ENCODE measurements at places on chromosomes 11 and 22. TPM values are rescaled to one million over a fixed set of nuclear protein-coding genes. Genes with fewer than 3 reads are reported as not detected.
A peak's percentile ranks its signal among the peaks of the same experiment; 100 is the strongest.

SMIM38 gene
- total RNA-seq: 2.3 TPM

DNA sequence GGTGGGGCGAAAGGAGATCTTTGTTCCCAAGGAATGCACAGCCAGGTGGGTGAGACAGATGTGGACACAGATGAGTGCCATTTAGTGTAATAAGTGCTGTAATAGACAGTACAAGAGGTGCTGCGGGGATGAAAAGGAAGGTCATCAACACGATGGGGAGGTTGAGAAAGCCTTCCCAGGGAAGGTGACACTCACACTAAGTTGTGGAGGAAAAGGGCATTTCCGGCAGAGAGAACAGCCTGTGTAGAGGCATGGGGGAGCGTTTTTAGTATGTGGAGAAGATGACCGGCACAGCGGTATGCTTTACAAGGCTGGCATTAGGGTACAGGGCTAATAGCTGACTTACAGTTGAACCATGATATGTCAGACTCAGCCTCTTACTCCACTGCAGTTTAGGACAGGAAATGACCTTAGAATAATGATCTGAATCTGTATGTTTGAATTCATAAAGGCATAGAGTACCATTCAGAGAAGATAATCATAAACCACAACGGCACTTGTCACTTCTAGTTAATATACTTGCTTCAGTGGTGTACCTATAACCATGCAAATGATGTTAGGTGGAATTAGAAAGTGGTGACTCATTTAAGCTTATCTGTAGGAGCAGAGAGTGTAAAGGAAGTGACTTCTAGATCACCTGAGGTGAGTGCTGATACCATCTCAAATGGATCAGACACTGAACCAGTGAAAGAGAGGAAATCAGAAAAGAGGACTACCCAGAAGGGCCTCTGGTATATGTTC, 60.6 kb downstream of the FAM83F start:
- DNase-seq: peak; percentile 20

GRCh38 chr11:36388071-36388470, 92.0 kb downstream of the PRR5L start:
- DNase-seq: no peak

- no peak for DNase-seq
Measured at GRCh38 chr22:41766476-41766875, 34.0 kb upstream of the CCDC134 start.

- DNase-seq: no peak
Measured at GRCh38 chr22:19111584-19111983, 10.6 kb downstream of the DGCR2 start.

CDC42EP2 gene
- 1.4 TPM for total RNA-seq

SHANK2 gene
- 0.28 TPM for total RNA-seq

DNA sequence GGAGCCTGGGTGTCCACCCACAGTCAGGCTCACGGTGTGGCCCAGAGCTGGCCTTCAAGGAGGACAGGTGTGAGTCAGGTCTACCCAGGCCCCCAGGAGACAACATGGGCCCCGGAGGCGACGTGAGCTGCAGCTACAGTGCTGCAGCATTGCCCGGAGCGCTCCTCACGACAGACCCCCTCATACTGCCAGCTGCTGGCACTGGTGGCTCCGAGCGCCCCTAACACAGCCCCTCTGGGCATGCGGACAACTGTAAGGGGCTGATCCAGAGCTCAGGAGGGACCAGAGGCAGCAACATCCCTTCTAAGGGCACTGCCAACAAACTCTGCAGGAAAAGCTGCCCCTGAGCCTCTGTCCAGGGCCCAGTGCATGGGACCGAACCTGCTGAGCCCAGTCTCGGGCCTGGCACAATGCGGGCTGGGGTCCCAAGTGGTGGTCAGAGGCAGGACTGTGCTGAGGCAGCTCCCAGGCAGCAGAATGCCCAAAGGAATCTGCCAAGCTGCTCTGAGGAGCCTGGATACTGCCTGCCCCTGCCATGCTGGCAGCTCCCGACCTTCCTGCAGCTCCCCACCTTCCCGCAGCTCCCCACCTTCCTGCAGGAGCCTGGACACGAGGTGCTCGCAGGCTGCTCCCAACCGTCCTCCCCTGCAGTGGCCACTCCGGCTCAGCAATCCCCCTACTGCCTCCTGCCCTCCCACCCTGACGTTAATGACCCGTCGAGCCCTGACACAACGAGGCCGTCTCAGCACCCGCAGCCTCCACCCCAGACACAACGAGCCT, 15.1 kb downstream of the CHID1 start:
- no peak for DNase-seq

GRCh38 chr11:57392066-57392762, 1.8 kb upstream of the PRG2 start:
- DNase-seq: no peak

Data from activated T-cell treated with anti-CD3 and anti-CD28 coated beads, Interleukin-2, amount 50 U/mL, for 72 hours (primary cell).